ENCODE measurements at places on chromosomes 5 and 9. TPM values are rescaled to one million over a fixed set of nuclear protein-coding genes. Genes with fewer than 3 reads are reported as not detected.

- DNase-seq, result no peak
Observed at GRCh38 chr5:159319363-159319762, 10.9 kb downstream of the IL12B start.

PAEP gene
- not detected for total RNA-seq

MEF2C gene
- total RNA-seq, result 54.2 TPM

SLC23A1 gene
- not detected for total RNA-seq

LCN15 gene
- 0.41 TPM for total RNA-seq

DNA sequence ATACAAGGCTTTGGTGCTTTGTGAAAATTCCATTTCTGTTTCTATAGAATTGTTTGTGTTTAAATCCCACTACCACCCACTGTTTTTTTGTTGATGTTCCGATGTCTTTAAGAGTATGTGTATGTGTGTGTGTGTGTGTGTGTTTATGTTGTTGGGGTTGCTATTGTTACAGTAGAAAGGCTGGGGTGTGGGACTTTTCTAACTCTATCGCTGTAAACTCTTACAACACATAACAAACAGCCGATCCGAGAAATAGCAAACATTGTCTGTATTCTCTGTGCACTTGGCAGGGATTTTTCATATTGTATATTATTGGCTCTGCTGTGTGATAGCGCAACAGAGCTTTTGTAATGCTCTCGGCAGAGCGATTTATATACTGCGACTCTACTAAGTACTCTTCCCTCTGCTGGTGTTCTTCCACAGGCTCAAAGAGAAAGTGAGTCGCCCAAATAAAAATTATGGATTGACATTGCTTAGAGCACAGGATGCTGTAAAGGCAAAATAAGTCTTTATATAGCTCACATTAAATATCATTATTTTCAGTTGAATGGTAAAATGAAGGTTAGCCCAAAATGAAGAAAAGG, 492.2 kb upstream of the ARRDC3 start:
- DNase-seq, result no peak

GRCh38 chr9:136629879-136630661, 32.6 kb upstream of the EGFL7 start:
- peak; percentile 54 for DNase-seq

PLPP6 gene
- 2.1 TPM for total RNA-seq

HSDL2 gene
- total RNA-seq, result 234 TPM

- no peak for DNase-seq
Observed at GRCh38 chr5:179169836-179170235, 109.7 kb downstream of the ZNF354C start.

- DNase-seq, result no peak
Observed at GRCh38 chr9:4263591-4263990, 36.3 kb downstream of the GLIS3 start.

DNA sequence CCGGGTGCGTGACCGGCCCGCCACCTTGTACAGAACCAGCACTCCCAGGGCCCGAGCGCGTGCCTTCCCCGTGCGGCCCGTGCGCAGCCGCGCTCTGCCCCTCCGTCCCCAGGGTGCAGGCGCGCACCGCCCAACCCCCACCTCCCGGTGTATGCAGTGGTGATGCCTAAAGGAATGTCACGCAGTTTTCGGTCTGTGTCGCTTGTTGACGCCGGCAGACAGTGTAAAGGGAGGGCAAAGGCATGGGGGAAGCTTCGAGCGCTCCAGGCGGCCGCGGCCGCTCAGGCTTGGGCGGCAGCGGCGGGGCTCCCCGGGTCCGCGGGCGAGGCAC, 1.3 kb downstream of the LRRC26 start:
- no peak for DNase-seq

DNA sequence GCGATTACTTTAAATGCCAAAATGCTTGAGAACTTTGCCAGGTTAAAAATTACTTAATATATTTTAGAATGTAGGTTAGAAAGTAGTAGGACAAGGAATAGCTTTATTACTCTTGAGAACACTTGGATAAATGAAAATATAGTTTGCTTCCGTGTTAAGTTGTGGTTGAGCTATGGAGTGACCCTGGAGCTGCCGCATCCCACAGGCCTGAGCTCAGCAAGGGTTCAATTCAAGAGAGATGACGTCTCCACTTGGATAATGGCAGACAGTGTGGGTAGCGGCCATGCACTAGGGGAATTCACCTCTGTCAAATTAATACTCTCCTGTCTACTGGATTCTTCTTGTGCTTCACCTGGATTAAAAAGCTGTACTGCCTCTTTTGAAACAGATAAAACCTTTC, 105.0 kb downstream of the GAPVD1 start:
- DNase-seq, result no peak
